ENCODE measurements at places on chromosomes 5 and 9.
A peak's percentile ranks its signal among the peaks of the same experiment; 100 is the strongest.

DNA sequence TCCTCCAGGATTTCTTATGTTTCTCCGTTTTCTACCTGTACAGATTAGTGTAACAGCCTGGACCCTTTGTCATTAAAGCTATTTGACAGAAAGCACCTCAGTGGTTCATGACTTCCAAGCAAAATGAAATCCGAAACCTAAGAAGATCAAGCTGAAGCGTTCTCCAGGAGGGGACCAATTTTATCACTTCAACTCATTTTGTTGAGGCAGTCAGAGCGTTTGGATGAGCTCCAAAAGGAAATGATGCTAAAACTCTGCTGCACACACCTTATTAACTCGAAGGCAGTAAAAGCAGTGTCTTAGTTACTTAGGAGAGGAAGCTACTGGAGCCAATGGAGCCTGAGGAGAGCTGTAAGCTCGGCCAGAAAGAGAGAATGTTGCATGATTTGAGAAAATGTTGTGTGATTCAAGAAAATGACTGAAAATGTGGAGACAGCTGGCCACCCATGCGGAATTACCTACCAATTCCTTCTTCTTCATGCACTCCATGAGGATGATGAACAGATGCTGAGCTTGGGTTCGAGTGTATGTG, 346.7 kb upstream of the KLF9 start:
- no peak for DNase-seq

GRCh38 chr9:128735373-128735772, 11.4 kb upstream of the ZDHHC12 start:
- no peak for DNase-seq

GRCh38 chr5:33275391-33275790, 165.4 kb upstream of the TARS1 start:
- no peak for DNase-seq

DNA sequence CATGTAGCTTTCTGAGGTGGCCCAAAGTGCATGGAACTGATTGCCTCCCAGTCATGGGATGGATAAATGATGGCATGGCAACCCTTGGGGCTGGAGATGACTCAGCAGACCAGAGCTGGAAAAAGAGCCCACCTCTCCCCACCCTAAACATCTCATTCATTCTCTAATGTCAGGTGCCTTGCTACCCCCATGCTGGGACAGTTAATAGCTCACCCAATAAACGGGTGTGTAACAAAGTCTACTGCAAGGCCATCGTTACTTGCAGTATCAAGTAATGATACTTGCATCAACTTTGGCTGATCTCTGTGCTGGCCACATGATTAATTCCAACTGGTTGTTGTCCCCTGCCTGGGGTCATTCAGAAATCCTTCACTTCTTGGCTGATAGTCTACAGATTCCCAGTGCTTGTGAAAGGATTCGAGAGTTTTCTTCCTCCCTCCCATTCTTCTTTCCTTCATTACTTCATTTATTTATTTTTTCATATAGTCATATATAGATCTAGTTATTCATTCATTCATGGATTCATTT, 122.8 kb upstream of the TRIM32 start:
- DNase-seq, result no peak

GRCh38 chr5:138054206-138054605, 21.3 kb upstream of the FAM13B start:
- no peak for DNase-seq

- DNase-seq, result no peak
Observed at GRCh38 chr9:83521411-83521810, 16.8 kb downstream of the FRMD3 start.

DNA sequence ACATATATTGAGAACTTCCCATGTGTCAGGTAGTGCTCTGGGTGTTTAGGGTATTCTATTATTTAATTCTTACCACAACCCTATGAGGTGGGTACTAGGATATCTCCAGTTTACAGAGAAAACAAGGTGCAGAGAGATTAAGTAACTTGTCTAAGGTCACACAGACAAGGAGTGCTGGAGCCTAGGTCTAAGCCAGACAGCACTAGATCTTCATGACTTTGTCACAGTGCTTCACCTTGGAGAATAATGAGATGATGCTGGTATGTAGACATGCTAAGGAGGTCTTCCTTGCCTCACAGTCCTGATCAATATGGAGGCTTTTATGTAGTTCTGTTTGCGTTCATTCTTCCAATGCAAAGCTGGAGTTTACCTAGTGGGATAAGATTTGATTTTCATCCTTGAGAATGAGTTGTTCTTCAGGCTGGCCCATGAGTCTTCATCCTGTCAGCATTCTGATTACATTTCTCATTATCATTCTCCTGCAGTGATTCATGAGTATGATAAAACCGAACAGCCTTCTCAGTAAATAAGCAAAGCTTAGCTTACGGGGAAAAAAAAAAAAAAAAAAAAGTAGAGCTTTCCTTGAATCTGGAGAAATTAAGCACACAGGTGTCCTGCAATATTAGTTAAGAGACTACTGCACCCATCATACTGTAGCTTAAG, 176.3 kb downstream of the C9orf152 start:
- DNase-seq, result no peak

DNA sequence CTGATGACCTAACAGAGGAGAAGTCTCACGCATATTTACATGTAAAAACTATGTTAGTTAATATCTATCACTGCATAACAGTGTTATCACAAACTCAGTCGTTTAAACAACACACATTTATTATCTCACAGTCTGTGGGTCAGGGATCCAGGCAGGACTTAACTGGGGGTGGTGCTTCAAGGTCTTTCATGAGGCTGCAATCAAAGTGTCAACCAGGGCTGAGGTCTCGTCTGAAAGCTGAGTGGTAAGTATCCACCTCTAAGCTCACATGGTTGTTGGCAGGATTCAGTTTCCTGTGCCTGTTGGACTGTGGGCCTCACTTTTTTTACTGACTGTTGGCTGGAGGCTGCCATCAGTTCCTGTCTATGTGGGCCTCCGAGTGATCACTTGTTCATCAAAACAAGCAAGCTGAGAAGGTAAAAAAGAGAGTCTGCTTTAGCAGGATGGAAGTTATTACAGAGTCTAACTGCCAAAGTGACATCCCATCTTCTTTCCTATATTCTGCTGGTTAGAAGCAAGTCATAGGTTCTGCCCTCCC, 188.6 kb downstream of the CARTPT start:
- DNase-seq, result no peak

- DNase-seq, result no peak
Observed at GRCh38 chr5:112554101-112554977, 135.3 kb upstream of the EPB41L4A start.

DNA sequence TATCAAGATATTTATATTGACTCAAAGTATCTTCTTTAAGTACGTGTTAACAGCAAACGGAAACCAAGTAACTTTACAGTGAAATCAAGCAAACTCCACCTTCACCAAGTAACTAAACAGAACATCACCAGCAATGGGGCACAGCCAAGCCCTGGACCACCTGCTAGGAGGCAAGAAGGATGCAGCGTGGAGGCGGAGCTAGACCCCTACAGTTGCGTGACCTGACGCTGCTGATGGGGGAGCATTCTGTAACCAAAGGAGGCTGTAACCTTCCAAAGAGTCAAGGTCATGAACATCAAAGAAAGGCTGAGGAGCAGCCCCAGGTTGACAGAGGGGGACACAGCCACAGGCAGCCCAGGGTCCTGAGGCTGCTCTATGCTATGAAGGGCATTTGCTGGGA, 6.1 kb downstream of the VAV2 start:
- no peak for DNase-seq

GRCh38 chr5:157463621-157464518, 3.9 kb downstream of the NIPAL4 start:
- no peak for DNase-seq

DNA sequence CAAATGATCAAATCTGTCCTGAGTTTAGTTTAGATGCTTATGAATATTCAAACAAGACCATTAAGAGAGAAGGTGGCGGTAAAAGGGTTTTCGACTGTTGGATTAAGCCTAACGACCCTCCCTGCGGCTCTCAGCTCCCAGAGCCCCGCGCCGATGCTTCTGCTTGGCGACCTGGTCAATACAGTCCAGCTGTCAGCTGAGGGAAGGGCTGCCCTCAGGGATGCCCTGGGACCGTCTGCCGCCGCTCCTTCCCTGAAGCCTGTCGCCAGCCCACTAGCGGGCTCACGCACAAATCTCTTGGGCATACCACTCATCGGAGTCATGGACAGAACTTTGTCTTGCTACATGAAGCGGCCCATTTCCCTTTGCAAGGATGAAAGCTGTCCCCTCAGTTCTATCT, 136.6 kb upstream of the RAPGEF1 start:
- DNase-seq, result no peak

DNA sequence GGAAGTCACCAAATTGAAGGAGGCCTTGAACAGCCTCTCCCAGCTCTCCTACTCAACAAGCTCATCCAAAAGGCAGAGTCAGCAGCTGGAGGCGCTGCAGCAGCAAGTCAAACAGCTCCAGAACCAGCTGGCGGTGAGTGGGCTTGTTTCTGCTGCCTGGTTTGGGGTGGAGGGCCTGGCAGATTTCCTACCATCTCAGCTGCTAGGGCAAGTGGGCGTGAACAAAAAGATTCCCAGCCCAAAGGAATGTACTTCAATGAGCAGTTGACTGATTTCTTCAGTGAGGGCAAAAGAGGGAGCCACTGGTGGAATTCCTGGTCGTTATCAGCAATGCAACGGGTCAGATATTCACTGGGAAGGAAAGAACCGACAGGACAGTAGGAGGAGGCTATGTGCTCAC, 12.6 kb upstream of the TTC23L start:
- no peak for DNase-seq

DNA sequence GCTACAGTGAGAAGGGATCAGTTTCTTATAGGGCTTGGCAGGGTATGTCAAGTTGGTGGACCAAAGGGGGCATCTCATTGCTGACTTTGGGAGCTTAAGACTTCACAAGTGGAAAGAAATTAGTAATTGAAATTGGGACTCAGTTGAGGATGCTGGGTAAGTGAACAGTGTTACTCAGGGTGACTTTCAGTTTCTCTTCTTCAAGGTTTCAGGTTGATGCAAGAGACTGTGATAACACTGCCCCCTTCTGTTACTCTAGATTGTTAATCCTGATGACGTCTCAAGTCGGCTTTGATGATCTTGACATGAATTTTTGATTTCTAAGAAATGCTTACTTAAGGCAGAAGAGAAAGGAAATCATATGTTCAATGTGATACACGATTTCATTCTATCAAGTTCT, 21.3 kb downstream of the KCTD16 start:
- peak; percentile 81 for DNase-seq

- no peak for DNase-seq
Observed at GRCh38 chr5:180156141-180156540, 52.9 kb downstream of the RASGEF1C start.

DNA sequence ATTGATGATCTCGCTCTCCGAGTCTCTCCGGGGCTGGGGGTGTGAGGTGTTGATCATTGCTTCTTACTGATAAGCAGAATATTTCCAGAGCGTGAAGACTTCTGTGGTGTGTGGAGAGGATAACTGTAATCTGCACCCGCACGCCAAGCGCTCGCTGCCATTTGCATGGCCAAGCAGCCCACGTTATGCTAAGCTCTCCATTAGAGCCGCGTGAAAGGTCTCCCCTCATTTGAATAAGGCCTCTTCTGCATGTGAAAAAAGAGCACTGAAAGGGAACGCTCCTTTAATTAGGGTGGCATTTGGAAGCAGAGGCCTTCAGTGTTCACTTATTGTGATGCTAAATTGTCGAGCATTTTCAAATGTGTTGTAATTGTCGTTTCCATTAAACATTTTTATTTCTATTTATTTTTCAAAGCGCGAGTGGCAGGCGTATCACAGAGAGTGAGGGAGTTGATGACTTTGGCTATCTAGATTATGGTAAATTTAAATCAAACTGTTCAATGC, 163.6 kb upstream of the IRX2 start:
- DNase-seq, result no peak

- no peak for DNase-seq
Observed at GRCh38 chr9:109026306-109026705, 13.0 kb upstream of the CTNNAL1 start.

GRCh38 chr5:57710126-57710525, 227.5 kb upstream of the ACTBL2 start:
- no peak for DNase-seq

- DNase-seq, result no peak
Observed at GRCh38 chr5:100856462-100856861, 46.6 kb downstream of the ST8SIA4 start.

GRCh38 chr9:112700085-112700484, 17.8 kb downstream of the INIP start:
- DNase-seq, result no peak

- no peak for DNase-seq
Observed at GRCh38 chr5:149679876-149680809, 50.0 kb upstream of the PPARGC1B start.

DNA sequence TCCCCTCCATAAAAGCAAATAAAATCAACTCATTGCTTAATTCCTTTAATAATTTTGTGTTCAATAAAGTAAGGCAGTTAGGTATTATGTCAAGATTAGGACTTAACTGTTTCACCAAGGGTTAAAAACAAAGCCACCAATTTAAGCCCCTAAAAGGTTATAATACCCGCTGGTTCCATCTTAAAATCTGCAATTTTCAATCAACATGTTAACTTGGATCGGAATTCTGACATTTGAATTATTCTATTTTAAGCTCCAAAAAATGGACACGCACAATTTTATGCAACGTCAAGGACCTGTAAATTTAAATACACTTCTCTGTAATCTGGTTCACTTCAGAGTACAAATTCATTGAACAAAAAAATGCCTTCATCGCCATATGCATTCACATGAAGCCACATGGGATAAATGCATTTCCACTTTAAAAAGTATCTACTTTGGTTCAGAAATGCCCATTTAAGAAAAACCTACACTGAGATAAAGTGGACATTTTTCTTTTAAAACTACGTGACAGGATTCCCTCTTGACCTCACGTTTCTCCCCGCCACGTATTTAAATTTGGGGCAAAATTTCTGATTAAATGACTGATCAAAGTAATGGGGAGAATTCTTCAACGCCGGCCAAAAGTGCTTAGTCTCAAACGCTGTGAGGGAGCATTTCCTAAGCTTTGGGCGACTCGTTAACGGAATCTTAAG, 721 bp downstream of the GIN1 start:
- no peak for DNase-seq

- DNase-seq, result no peak
Observed at GRCh38 chr5:93278896-93279295, 302.1 kb downstream of the NR2F1-AS1 start.

- no peak for DNase-seq
Observed at GRCh38 chr9:93085676-93086075, 10.3 kb upstream of the CARD19 start.

All from naive thymus-derived CD4-positive, alpha-beta T cell (primary cell).